ENCODE measurements at places on chromosomes 12 and 14.

GRCh38 chr14:57302883-57303282 is 34.1 kb downstream of the AP5M1 start:
- DNase-seq, result no peak

GRCh38 chr14:60349663-60350365 is 100.8 kb downstream of the PPM1A start:
- DNase-seq, result no peak

DNA sequence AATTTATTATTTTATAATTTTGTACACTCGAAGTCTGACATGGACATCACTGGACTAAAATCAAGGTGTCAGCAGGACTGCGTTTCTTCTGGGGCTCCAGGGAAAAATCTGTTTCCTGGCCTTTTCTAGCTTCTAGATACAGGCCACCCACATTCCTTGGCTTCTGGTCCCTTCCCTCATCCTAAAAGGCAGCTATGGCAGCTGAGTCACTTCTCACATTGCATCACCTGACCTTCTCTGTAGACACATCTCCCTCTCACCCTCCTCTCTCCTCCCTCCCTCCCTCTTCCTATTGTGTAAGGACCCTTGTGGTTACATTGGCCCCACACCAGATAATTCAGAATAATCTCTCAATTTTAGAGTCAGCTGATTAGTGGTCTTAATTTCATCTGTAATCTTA is 92.4 kb downstream of the RPS6KA5 start:
- no peak for DNase-seq

DNA sequence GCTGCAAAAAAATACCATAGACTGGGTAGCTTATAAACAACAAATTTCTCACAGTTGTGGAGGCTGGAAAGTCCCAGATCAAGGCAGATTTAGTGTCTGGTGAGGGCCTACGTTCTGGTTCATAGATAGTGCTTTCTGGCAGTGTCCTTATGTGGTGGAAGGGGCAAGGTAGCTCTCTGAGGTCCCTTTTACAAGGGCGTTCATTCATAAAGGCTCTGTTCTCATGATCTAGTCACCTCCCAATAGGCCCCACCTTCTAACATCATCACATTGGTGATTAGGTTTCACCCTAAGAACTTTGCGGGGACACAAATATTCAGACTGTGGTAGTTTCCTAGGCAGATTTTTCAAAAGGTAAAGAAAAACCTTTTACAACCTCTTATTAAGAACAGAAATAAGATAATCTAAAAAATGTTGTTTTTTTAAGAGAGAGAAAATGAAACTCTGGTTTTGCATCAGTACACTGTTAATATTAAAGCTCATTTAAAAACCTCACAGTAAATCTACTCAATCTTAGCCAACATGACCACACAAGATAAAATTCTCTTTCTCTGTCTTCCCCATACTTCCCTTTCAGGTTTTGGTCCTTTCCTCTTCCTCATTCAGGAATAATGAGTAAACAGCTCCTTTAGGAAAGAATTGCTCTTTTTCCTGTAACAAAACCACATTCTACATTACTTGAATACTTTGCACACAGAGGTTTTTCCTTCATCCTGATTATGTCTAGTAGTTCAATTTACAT is 117.5 kb downstream of the UNC79 start:
- DNase-seq, result no peak

DNA sequence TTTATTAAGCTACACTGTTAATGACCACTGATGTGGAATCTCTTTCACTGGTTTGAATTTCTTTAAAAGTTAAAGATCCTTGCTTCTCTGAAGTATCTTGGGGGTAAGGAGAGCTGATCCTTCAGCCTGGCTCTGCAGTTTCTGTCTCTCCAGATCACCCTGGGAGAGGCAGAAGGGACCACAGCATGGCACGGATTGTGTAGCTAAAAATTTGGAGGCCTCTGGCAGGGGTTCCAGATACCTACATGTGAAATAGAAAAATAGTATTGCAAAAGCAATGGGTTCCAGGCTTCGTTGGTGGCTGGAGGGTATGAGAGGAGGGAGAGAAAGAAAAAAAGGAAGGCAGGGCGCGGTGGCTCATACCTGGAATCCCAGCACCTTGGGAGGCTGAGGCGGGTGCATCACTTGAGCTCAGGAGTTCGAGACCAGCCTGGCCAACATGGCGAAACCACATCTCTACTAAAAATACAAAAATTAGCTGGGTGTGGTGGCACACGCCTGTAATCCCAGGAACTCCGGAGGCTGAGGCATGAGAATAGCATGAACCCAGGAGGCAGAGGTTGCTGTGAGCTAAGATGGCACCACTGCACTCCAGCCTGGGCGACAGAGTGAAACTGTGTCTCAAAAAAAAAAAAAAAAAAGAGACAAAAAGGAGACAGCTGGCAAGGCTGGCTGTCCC is 3.4 kb downstream of the CHST11 start:
- no peak for DNase-seq

GRCh38 chr14:37625597-37626595 is 30.5 kb downstream of the TTC6 start:
- DNase-seq, result no peak

DNA sequence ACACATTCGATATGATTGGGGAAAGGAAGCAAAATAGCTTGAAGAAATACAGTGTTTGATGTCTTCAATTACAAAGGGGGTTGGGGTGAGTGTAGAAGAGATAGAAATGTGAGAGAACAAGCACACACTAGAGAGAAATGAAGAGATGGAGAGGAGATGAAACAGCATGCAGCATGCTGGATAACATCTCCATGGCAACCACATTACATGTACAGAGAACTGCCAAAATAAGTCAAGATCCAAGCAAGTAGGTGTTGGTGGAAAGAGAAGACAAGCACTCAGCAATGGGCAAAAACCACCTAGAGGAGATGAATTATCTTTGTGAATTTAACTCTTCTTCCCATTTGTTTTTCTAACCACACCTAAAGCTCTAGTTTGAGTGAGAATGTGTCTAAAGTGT is 289.8 kb downstream of the GRIN2B start:
- DNase-seq, result no peak

DNA sequence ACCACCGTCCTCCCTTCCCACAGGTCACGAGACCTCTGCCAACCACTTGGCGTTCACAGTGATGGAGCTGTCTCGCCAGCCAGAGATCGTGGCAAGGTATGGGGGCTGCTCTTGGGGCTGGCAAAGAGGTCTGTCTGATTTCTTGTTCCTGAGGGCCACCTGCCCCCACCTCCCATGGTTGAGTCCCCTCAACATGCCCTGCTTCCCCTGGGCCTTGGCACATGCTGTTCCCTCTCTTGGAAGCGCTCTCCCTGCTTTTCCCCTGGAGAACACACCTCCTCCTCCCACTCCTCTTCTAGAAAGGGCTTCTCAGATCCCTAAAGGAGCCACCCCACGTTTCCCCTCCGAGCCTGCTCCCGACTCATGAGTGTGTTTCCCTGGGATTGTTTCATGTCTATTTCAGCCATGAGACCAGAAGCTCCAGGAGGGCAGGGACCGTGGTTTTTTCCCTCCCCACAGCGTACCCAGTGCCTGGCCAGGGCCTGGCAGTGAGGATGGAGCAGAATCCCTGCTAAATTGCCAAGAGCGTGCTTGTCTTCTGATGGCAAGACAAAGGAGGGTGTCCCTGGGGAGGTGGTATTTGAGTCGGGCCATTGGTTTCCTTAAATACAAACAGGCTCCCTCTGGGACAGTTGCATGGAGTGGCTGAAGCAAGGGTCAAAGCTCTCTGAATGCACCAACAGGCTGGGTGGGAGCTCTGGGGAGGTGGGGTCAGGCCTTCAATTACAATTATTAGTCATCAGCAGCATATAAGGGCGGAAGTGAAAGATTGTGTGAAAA is 34.1 kb downstream of the CYP46A1 start:
- no peak for DNase-seq

- no peak for DNase-seq
Measured at GRCh38 chr12:52608161-52608560, 6.9 kb upstream of the KRT72 start.
